ENCODE measurements at places on chromosomes 7 and 10.

DNA sequence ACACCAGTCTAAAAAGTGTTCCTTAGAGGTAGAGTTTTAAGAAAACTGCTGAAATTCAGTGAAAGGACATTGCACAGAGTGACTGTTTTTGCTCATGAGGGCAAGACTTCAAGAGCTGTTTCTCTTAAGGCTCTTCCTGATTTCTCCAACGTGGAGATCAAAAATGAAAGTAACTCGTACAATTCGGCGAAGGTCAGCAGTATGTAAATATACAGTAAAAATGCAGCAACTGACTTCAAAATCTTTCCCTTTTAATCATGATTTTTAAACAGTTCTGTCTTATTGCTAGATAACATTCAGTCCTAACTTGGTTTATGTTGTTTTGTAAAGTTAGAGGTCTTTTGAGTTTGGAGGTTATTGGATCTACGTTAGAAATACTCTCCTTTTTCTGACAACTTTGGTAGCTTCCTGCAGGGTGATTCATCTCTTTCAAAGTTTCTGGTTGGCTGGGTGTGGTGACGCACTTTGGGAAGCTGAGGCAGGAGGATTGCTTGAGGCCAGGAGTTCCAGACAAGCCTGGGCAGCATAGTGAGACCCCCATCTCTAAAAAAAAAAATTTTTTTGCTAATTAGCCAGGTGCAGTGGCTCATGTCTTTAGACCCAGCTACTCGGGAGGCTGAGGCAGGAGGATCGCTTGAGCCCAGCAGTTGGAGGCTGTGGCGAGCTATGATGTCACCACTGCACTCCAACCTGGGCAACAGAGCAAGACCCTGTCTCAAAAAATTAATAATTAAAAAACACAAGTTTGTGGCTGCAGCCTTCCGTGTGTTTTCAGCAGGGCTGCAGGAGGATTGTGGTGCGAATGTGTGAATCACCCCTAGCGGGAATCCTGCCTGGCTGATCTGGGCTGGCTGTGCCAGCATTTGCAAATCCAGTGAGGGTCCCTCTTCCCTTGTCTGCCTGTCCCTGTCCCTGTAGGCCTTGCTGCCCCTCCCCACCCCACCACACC lies 29.2 kb upstream of the AP5Z1 start:
- peak; percentile 33 for DNase-seq

- DNase-seq: no peak
These were observed 206.2 kb downstream of the DIP2C start for GRCh38 chr10:483261-483660.

- DNase-seq: peak; percentile 4
These were observed 12.0 kb downstream of the LSM8 start for GRCh38 chr7:118195837-118196474.

- DNase-seq: no peak
These were observed 6.7 kb upstream of the COA1 start for GRCh38 chr7:43735802-43736603.

DNA sequence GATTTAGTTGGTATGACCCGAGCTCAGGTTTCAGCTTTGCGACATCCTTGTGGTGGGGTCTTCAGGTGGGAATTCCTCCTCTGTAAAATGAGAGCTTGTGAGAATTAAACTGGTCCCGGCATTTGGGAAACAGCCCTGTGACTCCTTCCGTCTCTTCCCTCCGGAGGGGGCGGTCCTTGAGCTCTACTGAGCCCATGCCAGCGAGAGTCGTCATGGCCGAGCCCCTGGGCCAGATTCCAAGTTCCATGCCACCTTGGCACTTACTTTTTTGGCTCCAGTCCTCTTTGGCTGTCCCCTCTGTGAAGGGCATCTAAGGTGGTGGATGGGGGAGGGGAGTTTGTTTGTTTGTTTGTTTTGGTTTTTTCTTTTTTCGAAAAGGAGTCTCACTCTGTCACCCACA lies 47.6 kb downstream of the GTF2IRD1 start:
- no peak for DNase-seq

- no peak for DNase-seq
These were observed 443.5 kb upstream of the ETV1 start for GRCh38 chr7:14432924-14433323.

- no peak for DNase-seq
These were observed 70.6 kb upstream of the RHEB start for GRCh38 chr7:151590071-151590849.

- no peak for DNase-seq
These were observed 409.2 kb upstream of the ZMIZ1 start for GRCh38 chr10:78659598-78659967.

- DNase-seq: no peak
These were observed 172.3 kb upstream of the GLI3 start for GRCh38 chr7:42409296-42409695.

GRCh38 chr7:80536426-80536825 lies 24.6 kb upstream of the GNAT3 start:
- no peak for DNase-seq

DNA sequence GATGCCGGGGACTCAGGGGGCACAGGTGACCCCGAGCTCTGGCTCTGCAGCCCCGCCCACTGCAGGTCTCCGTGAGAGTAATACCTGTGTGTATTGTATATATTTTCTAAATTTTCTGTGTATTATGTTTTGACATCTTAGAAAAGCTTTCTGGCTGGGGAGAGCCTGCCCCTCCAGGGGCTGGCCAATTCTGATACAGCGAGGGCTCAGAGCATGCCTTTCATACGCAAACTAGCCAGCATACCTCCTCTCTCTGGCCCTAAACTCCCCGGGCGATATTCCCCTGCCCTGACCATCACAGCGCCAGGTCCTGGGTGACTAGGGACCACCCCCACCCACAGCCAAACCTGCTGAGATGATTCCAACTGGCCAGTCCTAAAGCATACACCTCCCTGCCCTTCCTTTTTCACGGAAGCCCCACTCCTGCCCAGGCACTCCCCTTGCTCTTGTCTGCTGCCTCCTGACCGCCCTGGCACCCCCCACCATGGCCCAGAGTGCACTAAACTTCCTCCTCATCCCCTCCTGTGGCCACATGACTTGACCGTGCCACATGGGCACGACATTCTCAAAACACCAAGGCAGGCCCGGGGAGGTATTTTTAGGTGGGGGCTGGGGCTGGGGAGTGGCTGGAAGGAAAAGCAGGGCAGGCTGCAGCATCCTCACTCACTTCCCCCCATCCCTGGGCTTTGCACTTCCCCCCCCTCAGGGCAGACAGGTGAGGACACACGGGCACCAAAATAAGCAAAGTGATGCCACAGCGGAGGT lies 61.5 kb downstream of the INSIG1 start:
- DNase-seq: no peak
